NCI-H2081 (cell line): ENCODE measurements at places on chromosomes 3 and 15.

DNA sequence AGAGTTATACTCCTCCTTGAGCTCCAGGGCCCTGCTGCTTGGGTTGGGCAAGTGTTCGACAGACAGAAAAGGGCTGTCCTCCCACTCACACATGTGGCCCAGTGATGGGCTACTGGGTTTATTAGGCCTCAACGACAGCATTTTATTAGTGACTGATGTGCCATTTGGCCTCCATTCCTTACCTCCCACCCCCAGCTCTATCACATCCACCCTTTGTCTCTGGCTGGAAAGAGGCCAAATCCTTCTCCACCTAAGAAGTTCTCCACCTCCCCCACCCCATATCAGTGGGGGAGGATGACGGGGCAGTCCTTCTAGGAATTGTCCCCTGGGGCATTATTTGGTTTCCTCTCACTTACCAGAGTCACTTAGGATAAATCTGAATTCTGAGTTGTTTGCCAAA lies 57.1 kb upstream of the WNT5A start:
- DNase-seq: no peak

GRCh38 chr3:148599481-148599880 lies 98.2 kb upstream of the AGTR1 start:
- no peak for DNase-seq

GRCh38 chr3:10845839-10846656 lies 30.0 kb downstream of the SLC6A11 start:
- no peak for DNase-seq

DNA sequence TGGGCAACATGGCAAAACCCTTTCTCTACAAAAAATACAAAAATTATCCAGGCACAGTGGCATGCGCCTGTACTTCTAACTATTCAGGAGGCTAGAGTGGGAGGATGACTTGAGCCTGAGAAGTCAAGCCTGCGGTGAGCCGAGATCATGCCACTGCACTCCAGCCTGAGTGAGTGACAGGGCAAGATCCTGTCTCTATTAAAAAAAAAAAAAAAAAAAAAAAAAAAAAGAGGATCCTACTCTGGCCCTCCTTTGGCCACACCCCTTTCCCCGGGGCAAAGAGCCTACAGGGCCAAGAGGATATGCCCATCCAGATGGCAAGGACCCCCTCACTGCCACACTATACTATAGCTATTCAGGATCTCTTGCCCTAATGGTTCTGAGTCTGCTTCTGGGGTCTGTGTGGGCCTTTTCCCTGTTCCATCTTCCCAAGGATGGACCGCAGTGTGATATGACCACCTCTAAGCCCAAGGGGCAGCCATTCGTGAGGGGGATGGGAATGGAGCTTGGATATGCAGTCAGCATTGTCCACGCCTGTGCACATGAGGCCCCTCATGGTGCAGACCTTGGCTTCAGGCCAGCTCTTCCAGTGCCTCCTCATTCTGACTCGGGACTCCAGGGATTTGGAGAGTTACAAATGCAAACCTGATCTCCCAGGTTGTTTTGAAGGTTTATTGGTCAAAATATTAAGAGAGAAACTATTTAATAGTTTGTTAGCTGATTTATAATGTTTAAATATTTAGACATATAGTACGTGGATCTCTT lies 7.3 kb downstream of the TYRO3 start:
- DNase-seq: no peak

DNA sequence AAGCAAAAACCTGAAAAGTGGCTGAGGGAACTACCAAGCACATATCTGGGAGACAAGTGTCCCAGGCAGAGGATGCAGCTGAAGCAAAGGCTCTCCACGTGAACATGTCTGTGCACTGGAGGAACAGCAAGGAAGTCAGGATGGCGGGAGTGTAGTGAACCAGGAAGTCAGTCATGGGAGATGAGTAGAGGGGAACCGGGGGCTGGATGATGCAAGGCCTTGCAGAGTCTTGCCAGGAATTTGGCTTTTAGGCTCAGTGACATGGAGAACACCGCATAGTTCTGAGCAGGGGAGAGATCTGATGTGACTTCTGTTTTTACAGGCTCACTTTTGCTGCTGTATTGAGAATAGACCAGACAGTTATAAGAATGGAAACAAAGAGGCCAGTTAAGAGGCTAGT lies 19.0 kb downstream of the C2CD4A start:
- no peak for DNase-seq

DNA sequence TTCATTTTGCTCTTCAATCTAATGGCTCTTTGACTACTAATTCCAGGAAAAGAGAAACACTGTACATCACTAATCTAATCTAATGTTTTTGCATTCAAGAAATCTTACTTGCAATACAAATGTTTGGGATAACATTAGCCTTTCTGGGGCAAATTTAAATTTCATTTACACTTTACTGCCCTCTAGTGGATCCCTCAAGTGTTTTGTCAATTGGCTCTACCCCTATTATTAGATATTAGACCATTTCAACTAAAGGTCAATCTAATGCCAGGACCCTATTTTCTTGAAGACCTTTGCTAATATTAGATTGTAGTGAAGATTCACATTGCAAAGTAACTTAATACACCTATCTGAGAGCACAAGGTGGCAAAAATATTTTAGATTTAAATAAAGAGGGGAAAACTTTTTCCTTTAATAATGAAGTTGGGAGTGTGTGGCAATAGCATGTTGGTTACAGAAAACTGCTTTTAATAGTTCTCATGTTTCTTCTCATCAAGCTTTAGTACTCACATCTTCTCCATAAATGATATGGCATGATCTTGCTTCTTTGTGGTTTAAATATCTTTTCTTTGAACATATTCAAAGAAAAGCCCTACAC lies 5.0 kb downstream of the C2CD4A start:
- peak; percentile 50 for DNase-seq

DNA sequence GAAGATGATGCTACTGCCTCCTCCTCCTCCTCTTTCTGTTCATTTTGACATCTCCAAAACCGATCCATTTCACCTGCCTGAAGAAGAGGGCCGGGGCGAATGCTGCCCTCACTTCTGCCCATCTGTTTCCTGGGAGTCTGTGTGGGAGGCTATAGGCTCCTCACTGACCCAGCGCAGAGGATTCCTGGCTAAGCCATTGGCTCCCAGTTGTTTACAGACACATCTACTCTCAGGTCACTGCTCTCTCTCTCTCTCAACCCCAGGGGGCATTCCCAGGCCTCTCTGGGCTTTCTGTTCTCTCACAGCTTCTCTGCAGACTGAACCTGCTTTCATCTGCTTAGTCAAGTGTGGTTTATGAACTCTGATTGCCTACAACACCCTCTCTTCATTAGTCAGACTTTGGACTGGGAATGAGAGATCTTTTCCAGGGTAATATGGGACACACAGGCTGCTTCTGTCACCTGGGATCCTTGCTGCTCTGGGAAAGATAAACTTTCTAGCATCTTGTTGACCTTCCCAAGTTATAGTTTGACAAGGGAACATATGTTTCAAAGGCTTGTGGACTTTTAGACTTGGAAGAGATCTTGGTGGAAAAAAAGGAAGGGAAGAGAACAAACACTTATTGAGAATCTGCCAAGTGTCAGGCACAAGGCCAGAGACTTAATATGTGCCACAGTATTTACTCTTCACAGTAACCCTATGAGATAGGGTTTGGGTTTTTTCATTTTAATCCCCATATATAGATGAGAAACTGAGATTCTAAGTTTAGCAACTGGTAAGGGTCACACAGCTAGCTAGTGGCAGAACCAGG lies 30.2 kb upstream of the USP3 start:
- peak; percentile 43 for DNase-seq

- DNase-seq: no peak
Measured at GRCh38 chr3:190058521-190059241, 62.0 kb downstream of the P3H2 start.

DNA sequence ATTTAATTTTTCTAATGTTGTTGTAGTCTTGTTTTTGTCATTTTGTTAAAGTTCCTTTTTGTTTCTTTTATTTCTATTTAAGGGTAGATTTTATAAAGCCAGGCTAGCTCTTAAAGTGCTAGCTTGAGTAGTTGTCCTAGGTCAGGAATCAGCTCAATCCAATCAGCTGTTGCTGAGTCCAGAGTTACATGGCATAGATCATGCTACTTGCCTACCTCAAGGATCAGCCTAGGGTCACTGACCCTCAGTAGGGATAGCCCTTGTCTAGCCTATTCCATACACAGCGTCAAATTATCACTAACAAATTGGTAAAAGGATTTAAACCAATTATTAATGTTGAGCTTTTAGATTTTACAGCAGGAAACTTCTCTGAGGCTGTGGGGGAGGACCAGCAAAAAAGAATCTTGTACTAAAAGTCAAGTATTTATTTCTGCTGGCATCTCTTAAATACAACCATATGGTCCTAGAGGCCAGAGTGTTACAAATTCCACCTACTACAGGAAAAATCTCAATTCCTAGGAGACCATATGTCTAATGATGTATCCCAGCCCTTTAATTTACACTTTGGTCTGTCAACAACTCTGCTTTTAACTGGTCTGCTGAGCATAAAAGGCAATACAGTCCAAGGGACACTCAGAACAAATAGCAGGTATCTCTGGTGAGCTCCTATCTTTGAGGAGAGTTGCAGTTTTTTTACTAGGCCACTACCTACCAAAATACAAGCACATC lies 138.3 kb upstream of the PTPRG start:
- no peak for DNase-seq

GRCh38 chr3:171956705-171957104 lies 82.7 kb upstream of the FNDC3B start:
- no peak for DNase-seq

DNA sequence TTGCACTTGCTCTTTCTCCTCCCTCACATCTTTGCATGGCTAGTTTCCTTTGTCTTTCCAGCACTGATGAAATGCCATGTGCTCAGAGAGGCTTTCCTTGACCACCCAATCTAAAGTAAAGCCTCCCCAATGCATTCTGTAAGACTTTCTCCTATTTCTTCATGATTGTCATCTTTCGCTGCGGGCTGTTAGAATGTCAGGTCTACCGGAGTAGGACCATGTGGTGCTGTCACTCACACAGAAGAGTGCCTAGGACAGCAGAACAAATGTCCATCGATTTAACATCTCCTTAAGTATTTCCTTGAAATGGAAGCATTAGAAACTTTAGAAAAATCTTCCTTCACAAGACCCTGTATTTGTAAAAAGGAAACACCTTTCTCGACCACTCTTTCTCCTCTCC lies 99.9 kb upstream of the TMC3 start:
- no peak for DNase-seq

- DNase-seq: no peak
Measured at GRCh38 chr15:63030101-63030551, 12.4 kb upstream of the TPM1 start.

GRCh38 chr3:100525753-100526612 lies 33.6 kb downstream of the TMEM45A start:
- DNase-seq: no peak

- peak; percentile 51 for DNase-seq
Measured at GRCh38 chr3:22887664-22888291, 315.3 kb upstream of the UBE2E2 start.

DNA sequence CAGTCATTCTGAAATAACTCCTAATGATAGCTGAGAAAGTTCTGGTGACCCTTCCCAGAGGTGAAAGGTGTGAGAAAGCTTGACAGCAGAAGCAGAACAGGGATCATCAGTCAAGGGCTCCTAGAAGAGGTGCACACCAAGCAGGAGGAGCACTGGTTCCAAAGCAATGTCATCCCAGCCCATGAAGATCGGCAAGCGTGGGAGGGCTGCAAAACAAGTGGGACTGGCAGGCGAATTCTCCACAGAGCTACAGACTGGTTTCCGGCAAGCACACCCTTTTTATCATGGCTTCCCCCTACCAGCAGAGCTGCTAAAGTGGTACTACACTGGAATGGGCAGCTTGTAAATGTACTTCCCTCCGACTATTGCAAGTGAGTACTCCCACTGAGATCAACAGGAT lies 62.3 kb upstream of the MYO5C start:
- no peak for DNase-seq

DNA sequence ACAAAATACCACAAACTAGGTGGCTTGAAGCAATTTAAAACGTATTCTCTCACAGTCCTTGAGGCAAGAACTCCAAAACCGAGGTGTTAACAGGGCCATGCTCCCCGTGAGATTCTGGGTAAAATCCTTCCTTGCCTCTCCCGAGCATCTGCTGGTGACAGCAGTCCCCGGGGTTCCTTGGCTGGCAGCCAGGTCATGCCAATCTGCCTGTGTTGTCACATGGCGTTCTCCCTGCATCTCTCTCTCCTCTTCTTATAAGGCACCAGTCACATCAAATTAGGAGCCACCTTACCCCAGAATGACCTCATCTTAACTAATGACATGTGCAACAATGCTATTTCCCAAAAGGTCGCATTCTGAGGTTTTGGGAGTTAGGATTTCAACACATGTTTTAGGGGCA lies 26.3 kb upstream of the LRRN1 start:
- no peak for DNase-seq

GRCh38 chr3:15043408-15044171 lies 21.5 kb downstream of the MRPS25 start:
- no peak for DNase-seq

- no peak for DNase-seq
Measured at GRCh38 chr3:21779909-21780308, 28.9 kb upstream of the ZNF385D start.

DNA sequence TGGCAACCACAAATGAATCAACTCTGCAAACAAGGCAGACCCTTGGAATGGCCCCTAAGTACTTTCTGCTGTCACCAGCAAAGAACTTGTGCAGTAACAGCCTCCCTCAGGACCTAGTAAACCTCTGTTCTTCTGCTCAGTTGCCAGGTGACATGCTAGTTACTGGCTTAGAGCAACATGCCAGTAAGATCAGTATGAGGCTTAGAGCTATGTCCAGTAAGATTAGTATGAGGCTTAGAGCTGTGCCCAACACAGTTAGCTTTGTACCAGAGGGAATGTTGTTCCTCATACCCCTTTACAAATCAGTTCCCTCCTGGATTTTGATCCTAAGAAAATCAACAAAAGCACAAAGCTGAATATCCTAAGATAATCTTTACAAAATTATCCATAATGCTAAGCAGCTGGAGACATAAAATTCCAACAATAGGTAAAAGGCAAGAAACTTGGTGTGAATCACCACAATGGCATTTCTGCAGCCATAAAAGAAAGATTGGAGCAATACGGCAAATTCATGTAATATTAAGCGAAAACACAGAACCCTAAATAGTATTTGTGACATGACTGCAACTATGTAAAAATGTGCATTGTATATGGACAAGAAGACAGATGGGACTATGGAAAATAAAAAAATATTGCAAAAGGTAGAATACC lies 107.3 kb upstream of the LPP start:
- DNase-seq: no peak

GRCh38 chr3:177196456-177197040 lies 734 bp downstream of the TBL1XR1 start:
- peak; percentile 43 for DNase-seq

DNA sequence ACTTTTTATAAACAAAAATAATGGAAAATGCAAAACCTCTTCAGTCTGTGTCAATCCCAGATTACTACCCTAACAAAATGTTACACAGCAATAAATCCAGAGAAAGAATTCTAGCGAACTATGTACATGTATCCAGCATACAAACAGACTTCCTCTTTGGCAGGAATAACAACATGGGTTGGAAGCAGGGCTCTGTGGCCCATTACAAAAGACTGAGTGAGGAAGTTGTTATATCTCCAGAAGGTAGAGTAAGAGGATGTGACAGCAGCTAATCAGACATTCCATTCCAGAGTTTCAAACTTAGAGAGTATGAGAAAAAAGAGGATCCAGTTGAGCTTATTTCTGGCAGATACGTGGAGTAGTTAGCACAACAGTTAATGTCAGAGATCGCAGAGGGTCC lies 294.0 kb upstream of the PLSCR5 start:
- no peak for DNase-seq
